ENCODE measurements at places on chromosomes 16 and 17. TPM values are rescaled to one million over a fixed set of nuclear protein-coding genes. Genes with fewer than 3 reads are reported as not detected.

The MYO1C gene
- total RNA-seq: 139 TPM

The ZG16B gene
- not detected for total RNA-seq

The UBALD1 gene
- total RNA-seq: not detected

The RND2 gene
- 2.8 TPM for total RNA-seq

The C16orf46 gene
- total RNA-seq: not detected
